ENCODE measurements at places on chromosomes 12 and 14.

- no peak for DNase-seq
Observed at GRCh38 chr14:36450550-36450949, 69.5 kb downstream of the NKX2-1 start.

DNA sequence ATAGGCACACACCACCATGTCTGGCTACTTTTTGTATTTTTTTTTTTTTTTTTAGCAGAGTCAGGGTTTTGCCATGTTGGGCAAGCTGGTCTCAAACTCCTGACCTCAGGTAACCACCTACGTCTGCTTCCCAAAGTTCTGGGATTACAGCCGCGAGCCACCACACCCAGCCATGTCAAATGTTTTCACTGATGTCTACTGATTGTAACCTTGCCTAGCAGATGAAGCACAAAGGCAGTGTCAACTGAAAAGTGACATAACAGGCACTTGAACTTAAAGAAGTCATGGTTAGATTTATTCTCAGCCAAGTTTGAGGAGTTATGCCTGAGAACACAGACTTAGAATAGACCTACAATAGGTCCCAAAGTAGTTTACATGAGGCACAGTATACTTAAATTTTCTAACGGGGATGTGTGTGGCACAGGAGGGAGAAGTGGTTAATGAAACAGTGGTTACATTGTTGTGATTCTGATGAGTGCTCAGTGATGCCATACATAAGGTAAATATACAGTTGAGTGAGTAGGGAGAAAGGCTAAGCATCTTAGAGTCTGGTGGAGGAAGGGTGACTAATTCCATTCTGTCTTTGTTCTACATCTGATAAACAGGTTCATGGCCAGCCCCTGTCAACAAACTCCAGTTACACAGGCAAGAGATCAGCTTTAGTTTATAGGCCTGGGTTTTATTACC lies 12.6 kb upstream of the RNASE4 start:
- no peak for DNase-seq

DNA sequence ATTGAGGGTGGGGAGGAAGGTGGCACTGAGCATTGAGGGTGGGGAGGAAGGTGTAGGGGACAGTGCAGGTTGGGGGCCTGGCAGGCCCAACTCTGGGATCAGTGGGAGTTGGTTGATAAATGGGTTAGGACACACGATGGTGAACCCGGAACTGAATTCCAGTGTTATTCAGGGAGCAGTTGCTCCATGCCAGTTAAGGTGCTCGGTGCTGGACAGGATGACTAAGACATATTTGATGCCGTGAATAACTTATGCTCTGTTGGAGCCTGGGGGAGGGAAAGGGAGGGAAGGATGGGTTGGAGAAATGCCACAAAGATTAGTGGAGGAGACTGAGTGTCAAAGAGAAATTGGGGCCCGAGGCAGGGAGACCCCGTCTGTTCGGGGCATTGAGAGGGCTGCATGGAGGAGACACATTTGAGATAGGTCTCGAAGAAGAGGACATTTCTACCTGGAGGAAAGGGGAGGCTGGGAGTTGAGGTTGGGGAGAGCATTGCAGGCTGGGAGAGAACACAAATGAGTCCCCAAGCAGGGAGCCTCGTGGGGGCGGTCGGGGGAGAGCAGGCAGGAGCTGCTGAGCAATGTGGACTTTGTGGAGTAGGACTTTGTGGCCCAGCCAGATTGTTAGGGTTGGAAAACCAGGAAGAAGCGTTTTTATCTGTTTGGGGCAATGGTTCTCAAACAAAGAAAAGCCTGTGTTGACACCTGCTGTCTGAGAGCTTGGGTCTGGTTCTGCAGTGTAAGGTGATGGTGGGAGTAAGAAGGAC lies 65.3 kb downstream of the IQSEC3 start:
- DNase-seq: no peak

DNA sequence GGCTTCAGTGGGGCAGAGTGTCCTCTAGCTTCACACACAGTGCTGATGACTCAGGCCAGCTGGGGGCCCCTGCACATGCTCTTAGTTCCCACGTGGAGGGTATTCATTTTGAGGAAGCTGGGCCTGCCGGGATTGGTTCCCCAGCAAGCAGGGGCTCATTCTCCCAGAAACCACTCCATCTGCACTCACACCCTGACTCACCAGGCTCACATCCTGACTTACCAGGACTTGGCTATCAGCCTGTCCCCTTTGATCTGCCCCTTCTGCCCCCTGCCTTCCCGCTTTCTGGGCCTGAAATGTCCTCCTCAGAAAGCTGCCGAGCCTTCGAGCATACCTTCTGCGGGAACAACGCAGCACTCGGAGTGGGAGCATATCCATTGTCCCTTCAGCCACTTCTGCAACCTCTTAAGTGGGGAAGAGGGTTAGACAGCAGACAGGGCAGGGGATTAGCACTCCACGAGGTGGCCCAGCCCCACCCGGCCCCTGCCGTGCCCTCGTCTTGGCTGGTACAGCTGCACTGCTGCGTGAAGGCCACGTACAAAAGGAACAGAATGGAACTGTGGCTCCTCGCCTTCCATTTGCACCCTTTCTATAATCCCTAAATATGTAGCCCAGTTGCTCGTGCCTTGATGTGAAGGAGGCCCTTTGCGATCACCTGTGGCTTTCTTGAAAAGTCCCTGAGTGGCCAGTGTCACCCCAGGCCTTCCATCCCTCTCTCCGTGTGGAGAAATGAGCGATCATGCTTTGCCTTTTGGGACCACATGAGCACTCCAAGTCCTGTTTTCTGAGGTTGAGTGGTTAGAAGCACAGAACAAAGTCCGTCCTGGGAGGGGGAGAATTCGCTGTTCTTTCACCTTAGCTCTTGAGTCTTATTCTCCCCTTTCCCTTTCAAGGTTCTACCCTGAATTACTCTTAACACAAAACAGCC lies 26.1 kb downstream of the TPCN1 start:
- no peak for DNase-seq

- DNase-seq: no peak
Observed at GRCh38 chr12:129076441-129077320, 223.4 kb downstream of the GLT1D1 start.

GRCh38 chr12:119673634-119674033 lies 5.7 kb downstream of the PRKAB1 start:
- no peak for DNase-seq

GRCh38 chr12:48038085-48038484 lies 33.8 kb upstream of the COL2A1 start:
- no peak for DNase-seq

DNA sequence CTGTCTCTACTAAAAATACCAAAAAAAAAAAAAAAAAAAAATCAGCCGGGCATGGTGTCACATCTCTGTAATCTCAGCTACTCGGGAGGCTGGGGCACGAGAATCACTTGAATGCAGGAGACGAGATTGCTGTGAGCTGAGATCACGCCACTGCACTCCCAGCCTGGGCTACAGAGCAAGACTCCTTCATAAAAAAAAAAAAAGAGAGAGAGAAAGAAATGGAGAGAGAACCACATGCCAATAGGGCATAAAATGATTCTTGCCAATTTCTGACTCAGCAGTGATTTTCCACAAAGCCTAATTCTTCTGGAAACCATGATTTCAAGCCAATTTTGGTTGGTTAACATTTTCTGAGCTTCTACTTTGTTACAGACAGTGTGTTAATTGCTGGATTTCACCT lies 250.4 kb upstream of the SEL1L start:
- DNase-seq: no peak

- no peak for DNase-seq
Observed at GRCh38 chr12:65121049-65121955, at the start of gene WIF1. Gene WIF1 (minus strand): TSS chr12:65121305. CDS start chr12:65121191, 114 bp downstream.

- no peak for DNase-seq
Observed at GRCh38 chr12:123388951-123389559, 5.1 kb downstream of the KMT5A start.

DNA sequence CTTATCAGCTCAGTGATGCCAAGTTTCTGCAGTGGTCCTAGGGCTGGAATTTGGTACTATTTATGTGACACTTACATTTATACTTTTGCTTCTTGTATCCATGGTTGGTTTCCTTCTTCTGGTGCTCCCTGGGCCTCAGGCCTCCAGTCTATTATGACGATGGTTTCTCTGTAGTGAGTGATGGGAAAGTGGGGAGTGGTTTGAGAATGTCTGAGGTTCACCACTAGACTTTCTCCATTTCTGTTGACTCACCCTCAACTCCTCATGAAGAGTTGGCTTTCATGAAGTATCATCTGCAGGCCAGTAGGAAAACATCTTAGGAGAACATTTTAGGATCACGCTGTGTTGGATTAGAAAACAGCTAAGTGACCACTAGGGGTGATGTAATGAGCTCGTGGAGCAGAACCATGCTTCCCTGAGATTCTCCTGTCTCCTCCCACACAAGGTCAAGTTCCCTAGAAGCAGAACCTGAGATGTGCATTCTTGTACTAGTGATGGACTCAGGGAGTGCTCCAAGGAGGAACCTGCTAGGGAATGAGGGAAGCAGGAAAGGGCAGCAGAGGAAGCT lies 32.1 kb downstream of the RPH3A start:
- no peak for DNase-seq

GRCh38 chr14:56244138-56244789 lies 126.1 kb downstream of the PELI2 start:
- DNase-seq: no peak

DNA sequence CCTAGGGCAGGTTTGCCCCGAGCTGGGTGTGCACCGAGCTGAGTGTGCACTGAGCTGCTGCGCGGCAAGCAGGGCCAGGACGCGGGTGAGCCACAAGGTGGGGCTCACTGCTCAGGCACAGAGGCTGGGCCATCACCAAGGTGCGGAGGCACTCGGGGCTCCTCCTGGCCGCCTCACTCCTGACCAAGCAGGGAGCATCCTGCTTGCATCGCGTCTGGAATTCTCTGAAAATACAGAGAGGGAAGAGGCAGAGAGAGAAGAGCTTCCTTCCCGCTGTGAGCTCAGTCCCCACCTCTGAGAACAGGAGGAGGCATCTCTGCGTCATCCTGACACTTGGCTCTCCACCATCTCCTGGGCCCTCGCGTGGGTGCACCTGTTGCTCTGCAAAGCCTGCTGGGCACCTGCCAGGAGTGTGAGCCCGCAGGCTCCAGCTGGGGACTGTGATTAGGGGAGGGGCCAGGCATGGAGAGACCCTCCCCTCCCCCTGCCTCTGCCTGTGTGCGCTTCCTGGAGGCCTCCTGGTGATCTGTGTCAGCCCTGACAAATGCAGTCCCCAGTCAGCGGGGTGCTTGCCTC lies 116.3 kb downstream of the GLT1D1 start:
- no peak for DNase-seq

Measured in stimulated activated CD8-positive, alpha-beta memory T cell treated with anti-CD3 and anti-CD28 coated beads, Interleukin-4, amount 100 ng/mL, for 4 hours (primary cell).